Activated CD4-positive, alpha-beta T cell treated with anti-CD3 and anti-CD28 coated beads, Interleukin-2, amount 10 ng/mL, durations not matched to agents 24 days and 14 days (primary cell): ENCODE measurements at places on chromosomes 5 and 9.

DNA sequence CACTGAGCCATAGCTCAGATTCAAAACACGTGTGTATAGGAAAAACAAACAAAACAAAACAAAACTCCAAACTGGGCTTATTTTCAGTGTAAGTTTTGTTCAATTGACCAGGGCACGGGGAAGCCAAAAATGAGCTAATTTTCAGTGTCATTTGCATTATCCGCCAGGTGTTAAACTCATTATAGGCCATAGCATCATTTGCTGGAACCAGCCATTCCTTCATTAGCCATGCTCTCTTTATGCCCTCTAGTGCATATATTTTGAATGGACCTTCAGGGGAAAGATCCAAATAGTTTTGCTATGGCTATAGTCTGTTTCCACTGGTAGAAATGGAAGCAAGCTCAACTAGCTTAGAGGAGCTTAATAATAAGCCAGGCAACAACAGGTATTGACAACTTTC is 1205.2 kb upstream of the DMAC1 start:
- no peak for DNase-seq

DNA sequence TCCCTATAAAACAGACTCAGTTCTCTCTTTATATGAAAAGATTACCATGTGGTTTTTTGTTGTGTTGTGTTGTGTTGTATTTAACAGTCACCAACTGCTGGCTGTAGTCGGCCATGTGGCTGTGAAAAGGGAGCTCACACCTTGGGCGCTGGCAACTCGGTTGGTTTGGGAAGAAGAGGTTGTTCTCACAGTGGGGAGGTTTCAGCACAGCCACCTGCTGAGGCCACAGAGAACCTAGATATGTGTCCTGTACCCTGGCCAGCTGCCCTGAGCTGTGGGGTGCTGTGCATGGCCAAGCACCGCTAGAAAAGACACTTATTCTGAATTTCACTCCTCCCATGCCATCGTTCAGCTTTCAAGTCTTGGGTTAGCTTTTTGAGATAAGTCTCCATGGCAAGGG is 58.8 kb downstream of the SYK start:
- no peak for DNase-seq

GRCh38 chr5:118988866-118989180 is 476 bp upstream of the DTWD2 start:
- DNase-seq = no peak

- DNase-seq = no peak
These were observed 20.2 kb downstream of the ADAMTS6 start for GRCh38 chr5:65461490-65461889.

- DNase-seq = peak; percentile 75
These were observed 683 bp downstream of the CLPTM1L start for GRCh38 chr5:1343931-1344901.

- no peak for DNase-seq
These were observed 10.3 kb downstream of the IDNK start for GRCh38 chr9:83633255-83633654.

- no peak for DNase-seq
These were observed 23.7 kb downstream of the NAIF1 start for GRCh38 chr9:128043467-128043868.

GRCh38 chr5:57795203-57795602 is 312.6 kb upstream of the ACTBL2 start:
- no peak for DNase-seq

DNA sequence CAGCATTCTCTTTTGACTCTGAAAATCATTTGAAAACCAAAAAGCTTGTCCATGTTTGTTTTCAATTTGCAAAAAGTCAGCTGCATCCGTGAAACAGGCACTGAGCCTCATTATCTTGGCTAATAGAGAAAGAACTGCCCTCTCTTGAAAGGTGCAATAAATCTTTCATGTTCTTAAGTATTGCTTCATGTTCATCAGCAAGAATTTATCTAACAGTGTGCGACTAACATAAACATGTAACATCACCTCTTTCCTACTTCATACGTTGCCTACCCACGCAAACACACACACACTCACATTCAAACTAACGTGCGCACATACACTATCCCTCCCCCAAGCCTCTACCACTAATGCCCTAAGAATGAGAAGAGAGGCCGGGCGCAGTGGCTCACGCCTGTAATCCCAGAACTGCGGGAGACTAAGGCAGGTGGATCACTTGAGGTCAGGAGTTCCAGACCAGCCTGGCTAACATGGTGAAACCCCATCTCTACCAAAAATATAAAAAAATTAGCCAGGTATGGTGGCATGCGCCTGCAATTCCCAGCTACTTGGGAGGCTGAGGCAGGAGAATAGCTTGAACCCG is 629.7 kb upstream of the ZNF608 start:
- DNase-seq = no peak

- peak; percentile 70 for DNase-seq
These were observed 13.3 kb upstream of the WHRN start for GRCh38 chr9:114518599-114519022.

DNA sequence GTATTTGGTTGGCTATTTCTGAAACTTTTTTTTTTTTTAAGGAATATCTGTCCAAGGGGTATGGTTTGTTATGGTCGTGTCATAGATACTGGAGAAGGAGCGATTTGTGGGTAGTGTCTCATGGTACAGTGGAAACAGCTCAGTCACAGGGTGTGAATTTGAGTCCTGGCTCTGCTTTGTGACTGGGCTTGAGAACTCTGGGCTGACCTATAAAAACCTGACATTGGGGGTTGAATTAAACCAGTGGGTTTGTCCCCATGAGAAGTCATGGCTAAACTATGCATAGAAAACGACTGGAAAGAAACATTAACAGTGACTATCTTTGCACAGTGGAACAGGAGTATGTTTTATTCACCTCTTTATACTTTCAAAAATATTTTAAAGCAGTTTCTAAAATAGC is 54.7 kb downstream of the MACROH2A1 start:
- no peak for DNase-seq

GRCh38 chr5:104062621-104063377 is 500.2 kb upstream of the NUDT12 start:
- DNase-seq = no peak

DNA sequence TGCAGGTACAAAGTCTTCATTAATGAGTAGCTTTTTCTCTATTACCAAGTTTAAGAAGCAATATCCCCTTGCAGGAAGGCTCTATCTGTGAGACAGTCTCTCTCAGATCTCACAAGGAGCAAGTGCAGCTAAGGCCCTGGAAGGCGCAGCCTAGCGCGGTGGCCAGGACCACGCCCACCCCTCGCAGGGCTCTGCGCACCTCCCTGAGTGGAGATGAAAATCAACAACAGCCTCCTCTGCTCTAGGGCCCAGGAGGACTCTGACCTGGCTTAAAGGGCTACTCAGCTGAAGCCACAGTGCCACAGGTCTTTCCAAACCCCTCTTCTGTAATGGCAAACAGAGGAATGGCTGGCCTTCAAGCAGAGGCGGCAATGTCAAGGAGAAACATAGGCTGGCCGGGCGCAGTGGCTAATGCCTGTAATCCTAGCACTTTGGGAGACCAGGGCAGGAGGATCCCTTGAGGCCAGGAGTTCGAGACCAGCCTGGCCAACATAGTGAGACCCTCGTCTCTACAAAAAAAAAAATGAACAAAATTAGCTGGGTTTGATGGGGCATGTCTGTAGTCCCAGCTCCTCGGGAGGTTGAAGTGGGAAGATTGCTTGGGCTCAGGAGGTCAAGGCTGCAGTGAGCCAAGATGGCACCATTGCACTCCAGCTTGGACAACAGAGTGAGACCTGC is 11.9 kb downstream of the SEC16A start:
- DNase-seq = no peak

GRCh38 chr5:112862085-112862484 is 998 bp downstream of the SRP19 start:
- DNase-seq = no peak

- peak; percentile 82 for DNase-seq
These were observed 46.1 kb downstream of the DCP2 start for GRCh38 chr5:113022661-113023060.

GRCh38 chr9:112570671-112571167 is 84.1 kb downstream of the KIAA1958 start:
- peak; percentile 46 for DNase-seq

DNA sequence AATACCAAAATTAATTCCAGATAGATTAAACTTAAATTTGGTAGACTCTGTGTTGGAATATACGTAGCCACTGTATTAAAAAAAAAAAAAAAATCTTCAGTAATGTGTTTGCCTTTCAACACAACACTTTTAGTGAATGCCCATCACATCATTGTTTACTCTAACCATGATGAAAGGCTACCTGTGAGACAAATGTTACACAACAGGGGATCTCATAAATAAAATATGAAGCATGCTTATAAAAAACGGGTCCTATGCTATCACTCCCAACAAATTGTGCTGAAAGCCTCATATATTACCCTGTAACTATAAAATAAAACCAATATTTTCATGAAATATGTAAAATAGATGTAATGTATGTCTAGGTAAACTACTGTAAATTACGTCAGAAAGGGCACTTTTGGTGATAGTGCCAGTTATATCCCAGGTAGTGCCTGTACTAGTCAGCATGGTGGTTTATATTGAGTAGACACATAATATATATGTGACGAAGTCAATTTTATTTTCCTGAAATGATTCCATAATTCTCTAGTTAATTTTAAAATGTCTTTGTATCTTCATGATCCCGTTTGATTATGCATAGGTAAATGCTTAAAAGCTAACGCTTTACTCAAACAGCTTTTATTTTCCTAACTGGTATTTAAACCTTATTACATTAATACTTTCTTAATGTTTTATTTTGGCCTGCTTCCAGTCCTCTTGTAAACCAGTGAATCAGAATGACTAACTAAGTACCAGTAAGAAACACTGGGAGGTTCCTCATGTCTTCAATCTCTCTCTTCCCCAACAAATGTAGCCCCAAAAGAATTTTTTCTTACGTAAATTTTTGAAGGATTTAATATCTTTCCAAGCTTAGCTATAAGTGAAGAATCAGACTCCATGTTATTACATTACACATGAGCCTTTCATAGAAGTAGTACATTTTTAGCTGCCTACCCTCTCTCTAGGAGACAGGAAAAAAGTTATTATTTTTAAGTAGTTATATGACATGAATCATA is 420.3 kb downstream of the GABRG2 start:
- no peak for DNase-seq

GRCh38 chr9:13111778-13112177 is 167.7 kb downstream of the MPDZ start:
- DNase-seq = no peak

GRCh38 chr9:134390537-134390936 is 64.3 kb downstream of the RXRA start:
- DNase-seq = peak; percentile 83

DNA sequence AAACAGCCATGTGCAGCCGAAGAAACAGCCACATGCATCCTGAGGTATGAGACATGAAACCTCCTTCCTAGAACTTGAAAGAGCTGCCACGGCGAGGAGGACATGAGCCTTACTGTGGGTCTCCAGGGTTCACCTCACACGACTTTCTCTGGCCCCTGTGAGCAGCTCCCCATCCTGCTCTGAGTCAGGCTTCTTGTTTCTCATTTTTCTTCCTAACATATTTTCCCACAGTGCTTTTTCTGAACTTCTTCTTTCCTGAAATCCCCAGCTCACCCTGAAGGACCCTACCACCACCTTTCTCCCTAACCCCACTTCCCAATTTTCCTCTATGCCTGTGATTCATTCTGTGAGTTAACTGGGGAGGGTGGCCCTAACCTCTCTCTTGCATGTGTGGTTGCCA is 33.7 kb upstream of the ADRB2 start:
- DNase-seq = no peak

- no peak for DNase-seq
These were observed 411.4 kb downstream of the KCTD16 start for GRCh38 chr5:144582066-144582465.

GRCh38 chr5:1322036-1322900 is 22.6 kb downstream of the CLPTM1L start:
- DNase-seq = no peak

DNA sequence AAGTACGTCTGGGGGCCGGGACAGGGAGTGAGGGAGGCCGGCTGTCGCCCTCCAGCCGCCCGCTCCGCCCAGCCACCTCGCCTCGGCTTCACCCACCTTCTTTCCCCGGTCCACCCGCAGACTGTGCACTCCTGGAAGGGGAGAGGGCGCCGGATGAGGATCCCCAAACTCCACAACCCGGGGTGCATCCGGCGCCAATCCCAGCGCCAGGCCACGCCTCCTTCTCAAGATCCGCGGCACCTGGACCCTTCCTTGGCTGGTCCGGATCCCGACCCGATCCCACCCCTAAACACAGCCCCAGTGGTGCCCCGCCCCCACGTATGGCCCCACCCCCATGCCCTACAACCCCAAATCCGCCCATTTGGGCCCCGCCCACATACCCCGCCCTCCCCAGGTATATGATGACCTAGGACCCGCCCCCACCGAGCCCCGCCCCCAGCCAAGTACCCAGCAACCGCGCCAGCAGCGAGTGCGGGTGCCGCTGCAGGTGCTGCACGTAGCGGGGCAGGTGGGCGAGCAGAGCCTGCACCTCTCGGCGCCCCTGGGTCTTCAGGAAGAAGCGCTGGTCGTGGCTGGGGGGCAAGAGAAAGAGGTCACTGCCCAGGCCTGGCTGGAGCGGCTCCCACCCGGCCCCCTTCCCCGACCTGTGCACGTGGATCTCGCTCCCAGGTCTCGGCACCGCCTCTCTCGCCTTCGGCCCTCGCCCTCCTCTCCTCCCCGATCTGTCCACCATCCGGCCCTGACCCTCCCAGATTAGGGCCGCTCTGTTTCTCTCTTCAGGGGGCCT is 3.2 kb downstream of the PIP5KL1 start:
- peak; percentile 82 for DNase-seq

GRCh38 chr9:69445251-69445650 is 120.2 kb downstream of the ENTREP1 start:
- no peak for DNase-seq

GRCh38 chr9:117218951-117219350 is 195.9 kb downstream of the ASTN2 start:
- DNase-seq = no peak

GRCh38 chr5:40834391-40834848 is 602 bp downstream of the RPL37 start:
- DNase-seq = peak; percentile 85

- DNase-seq = no peak
These were observed 437.7 kb downstream of the SPOCK1 start for GRCh38 chr5:137061382-137061781.

DNA sequence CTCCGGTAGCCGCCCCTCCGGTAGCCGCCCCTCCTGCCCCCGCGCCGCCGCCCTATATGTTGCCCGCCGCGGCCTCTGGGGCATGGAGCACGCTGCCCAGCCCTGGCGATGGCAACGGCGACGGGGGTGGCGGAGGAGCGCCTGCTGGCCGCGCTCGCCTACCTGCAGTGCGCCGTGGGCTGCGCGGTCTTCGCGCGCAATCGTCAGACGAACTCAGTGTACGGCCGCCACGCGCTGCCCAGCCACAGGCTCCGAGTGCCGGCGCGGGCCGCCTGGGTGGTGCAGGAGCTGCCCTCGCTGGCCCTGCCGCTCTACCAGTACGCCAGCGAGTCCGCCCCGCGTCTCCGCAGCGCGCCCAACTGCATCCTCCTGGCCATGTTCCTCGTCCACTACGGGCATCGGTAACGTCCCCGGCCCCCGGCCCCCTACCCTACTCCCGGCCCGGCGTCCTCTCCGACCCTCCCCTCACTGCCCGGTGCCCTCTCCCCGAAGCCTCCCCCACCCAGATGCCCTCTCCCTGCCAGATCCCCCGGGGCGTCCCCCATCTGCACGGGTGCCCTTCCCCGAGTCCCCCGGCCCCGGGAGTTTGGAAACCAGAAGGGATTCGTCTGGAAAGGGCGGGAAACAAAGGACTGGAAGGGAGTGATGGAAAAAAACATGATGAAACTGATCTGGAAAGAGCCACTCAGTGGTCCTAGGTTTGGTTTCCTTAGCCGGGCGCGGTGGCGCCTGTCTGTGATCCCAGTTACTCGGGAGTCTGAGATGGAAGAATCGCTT is 417 bp downstream of the SRD5A1 start:
- no peak for DNase-seq
